ENCODE measurements at places on chromosomes 13 and 19. TPM values are rescaled to one million over a fixed set of nuclear protein-coding genes. Genes with fewer than 3 reads are reported as not detected.

The TMEM238 gene
- total RNA-seq: 1.6 TPM

DNA sequence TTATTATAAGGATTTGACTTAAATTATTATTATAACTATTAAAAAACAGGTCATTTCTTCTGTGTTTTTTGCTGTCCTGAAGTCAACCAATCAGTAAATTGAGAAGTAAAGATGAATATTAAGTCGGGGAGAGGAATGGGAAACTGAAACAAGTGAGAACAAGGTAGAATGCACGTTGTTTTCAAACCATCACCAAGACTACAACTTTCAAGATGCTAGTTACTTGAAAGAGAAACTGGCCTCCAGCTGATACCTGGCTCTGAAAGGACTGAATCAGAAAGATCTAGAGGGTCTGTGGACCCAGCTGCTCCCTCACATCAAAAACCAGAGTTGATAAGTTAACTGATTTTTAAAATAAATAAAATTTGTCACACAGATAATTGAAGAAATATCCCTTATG lies 1301.5 kb upstream of the ATXN8OS start:
- no peak for DNase-seq

DNA sequence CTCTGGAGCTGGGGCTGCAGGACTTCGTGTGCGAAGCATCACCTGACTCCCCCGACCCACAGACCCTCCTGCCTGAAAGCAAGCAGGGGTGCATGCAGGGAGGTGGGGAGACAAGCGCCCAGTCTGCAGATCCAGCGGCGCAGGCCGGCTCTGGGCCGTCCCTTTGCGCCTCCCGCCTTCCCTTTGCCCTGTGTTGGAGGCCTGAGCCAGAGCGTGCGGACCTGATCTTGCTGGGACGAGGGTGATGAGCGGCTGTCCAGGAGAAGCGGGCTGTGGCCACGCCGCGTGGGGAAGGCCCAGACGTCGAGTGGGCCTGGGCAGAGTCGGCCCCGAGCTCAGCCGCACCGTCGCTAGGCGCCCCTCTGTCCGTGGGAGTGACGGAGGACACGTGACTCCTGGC lies 5.3 kb upstream of the GRTP1 start:
- DNase-seq: no peak

DNA sequence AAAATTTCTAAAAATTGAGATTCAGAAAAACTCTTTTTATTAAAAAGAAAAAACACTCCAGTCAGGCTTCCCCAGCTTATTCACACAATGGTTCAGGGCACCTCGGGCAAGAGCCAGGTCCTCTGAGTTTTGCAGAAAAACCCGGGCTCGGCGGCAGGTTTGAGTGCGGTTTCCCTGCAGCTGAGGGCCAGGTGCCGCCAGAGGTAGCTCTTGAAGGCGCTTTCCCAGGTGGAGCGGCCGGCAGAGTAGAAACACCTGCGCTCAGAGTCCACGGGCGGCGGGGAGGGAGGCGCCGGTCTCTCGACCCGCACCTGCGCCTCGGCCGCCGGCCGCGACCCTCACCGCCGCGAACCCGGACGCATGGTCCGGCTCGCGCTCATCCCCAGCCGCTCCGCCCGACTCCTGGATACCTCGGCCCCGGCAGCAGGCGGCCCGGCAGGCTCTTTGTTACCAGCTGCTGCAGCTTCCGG lies 444 bp downstream of the PROSER1 start:
- DNase-seq: no peak

DNA sequence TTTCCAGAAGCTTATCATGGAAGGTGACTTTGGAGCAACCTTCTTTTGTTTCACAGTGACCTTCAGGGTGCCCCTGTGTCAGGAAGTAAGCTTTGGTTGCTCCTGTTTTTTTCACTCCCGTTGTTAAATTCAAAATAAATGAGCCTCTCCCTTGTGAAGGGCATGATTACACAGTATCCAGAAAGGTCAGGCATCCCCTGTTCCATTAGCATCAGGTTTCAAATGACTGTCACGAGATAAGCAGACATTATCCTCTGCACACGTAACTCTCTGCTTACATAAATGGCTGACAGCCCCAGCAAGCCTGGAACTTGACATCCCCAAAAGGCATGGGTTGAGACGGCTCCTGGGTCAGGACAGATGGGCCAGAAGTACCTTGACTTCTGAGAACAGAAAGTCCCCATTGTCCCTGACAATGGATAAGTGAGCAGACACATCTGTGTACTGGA lies 52.0 kb downstream of the RAB20 start:
- DNase-seq: no peak

Data from omental fat pad (tissue), 4 donors.